Stimulated activated CD8-positive, alpha-beta memory T cell treated with anti-CD3 and anti-CD28 coated beads, Interleukin-2, amount 100 ng/mL, for 48 hours (primary cell): ENCODE measurements at places on chromosomes 12 and 14.

DNA sequence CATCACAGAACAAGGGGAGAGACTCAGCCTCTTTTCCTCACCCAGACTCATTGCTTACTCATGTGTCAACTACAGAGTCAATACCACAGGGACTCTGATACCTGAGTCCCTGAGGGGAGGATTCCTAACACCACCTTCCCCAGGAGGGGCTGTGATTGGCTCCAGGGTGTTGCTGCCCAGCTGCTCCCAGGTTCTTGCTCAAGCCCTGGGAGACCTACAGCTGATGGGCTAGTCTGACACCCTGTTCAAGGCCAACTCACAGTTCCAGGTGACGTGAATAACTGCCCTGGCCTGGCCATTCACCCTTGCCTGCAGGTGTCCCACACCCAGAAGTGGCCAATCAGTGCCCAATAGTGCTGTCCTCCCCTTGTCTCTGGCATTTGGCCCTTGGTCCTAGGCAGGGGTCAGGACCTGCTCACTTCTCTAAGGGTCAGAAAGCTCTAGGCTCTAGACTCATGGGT lies 8.6 kb downstream of the SPRYD4 start:
- no peak for DNase-seq

GRCh38 chr12:57765003-57765697 lies 1.7 kb downstream of the CYP27B1 start:
- peak; percentile 42 for DNase-seq

DNA sequence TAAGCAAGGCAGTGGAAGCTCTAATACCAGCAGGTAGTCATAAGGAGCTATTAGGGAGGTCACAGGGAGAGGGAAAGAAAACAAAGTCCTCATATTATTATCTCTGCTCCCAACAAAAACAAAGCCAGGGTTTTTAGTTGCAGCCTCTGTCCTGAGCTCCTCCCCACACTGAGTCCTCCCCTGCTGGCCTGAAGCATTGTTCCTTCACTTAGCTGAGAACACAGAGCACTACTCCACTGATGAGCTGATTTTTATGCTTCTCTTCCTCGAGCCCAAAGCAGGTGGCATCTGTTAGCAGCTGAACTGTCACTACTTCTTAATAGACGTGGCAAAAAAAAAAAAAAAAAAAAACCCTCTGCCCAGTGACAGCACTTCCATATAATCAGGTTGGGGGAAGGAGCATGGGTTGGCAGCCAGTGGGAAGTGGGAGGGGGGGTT lies 10.5 kb upstream of the STAC3 start:
- DNase-seq: no peak

DNA sequence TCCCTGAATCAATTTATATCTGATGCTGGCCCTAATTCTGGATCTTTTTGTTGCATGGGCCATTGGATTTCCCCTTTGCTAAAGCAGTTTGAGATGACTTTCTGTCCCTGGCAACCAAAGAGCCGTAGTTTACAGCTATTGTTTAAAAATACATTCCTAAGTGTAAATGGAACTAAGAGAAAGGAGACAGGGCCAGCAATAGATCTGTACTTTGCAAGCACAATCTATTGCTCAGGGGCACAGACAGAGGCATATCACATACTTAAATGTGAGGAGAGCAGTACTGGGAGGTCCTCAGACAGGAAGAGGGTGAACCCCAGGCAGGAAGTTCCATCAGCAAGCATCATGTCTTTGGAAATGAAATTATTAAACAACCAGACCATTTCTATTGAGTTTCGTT lies 126.6 kb downstream of the ZFP36L1 start:
- DNase-seq: no peak

GRCh38 chr14:65878586-65878985 lies 466.1 kb downstream of the FUT8 start:
- no peak for DNase-seq

GRCh38 chr14:64683264-64683663 lies 21.0 kb upstream of the PLEKHG3 start:
- no peak for DNase-seq

DNA sequence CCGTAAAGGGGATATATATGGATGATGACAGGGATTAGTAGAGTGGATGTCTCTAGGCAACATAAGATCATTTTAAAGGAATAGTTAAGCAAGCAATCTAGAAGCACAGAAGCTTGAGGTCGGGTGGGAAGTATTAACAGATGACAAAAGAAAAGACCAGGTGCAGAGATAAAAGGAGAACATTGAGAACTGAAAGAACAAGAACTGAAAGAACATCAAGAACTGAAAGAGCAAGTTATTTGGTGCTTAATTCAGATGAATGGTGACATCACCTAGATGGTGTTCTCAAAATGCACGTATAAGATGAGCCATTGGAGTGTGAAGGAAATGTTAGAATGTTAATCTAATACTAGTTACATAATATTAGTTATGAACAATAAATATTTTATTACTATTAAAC lies 224.0 kb upstream of the PDE3A start:
- DNase-seq: no peak

GRCh38 chr12:30631740-30632139 lies 63.9 kb downstream of the IPO8 start:
- no peak for DNase-seq

GRCh38 chr14:51216602-51217001 lies 23.4 kb upstream of the TMX1 start:
- DNase-seq: no peak

GRCh38 chr12:82414044-82414443 lies 55.7 kb downstream of the METTL25 start:
- no peak for DNase-seq

DNA sequence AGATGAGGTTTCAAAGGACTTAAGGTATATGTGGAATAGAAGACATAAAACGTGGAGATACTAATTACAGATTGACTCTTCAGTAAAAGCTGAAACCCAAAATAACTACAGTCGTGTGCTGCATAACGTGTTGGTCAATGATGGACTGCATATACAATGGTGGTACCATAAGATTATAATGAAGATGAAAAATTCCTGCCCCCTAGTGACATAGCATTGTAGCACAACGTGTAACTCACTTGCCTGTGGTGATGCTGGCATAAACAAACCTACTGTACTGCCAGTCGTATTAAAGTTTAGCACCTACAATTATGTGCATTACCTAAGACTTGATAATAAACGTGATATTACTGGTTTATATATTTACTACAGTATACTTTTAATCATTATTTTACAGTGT lies 150.3 kb downstream of the LRRK2 start:
- DNase-seq: no peak

- DNase-seq: no peak
Observed at GRCh38 chr12:64088431-64089349, 133.4 kb downstream of the KICS2 start.

GRCh38 chr14:71232506-71232905 lies 325.2 kb downstream of the PCNX1 start:
- no peak for DNase-seq

GRCh38 chr14:21940887-21941856 lies 267.6 kb upstream of the OR4E1 start:
- DNase-seq: no peak

GRCh38 chr12:5051913-5052312 lies 8.2 kb downstream of the KCNA5 start:
- DNase-seq: no peak

- no peak for DNase-seq
Observed at GRCh38 chr12:53334822-53335221, 1.3 kb downstream of the SP7 start.

GRCh38 chr14:64841772-64842750 lies 37.6 kb downstream of the SPTB start:
- DNase-seq: no peak

GRCh38 chr12:131123817-131124216 lies 170.1 kb downstream of the ADGRD1 start:
- DNase-seq: no peak

DNA sequence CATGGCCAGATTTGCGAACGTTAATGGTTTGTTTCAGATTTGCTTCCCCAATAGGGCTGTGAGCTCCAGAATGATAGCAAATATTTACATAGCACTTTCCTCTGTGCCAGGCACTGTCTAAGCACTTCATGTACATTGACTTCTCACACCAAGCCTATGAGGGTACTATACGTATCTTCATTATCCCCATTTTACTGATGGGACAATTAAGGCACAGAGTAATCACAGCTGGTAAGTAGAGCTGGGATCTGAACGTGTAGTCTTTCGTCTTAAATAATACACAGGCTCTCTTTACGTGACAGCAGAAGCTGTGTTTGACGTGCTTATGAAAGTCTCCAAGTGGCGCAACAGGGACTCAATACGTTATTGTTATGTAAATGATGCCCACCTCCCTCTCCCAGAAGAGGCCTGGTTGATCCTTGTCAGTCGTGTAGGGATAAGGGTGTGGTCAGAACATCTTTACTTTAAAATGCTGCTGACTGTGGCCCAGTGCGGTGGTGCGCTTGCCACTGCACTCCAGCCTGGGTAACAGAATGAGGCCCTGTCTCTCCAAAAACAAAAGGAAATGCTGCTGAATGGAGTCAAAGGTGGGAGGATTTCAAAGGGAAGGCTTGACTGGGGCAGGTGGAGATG lies 66.3 kb upstream of the TCL1B start:
- DNase-seq: no peak

DNA sequence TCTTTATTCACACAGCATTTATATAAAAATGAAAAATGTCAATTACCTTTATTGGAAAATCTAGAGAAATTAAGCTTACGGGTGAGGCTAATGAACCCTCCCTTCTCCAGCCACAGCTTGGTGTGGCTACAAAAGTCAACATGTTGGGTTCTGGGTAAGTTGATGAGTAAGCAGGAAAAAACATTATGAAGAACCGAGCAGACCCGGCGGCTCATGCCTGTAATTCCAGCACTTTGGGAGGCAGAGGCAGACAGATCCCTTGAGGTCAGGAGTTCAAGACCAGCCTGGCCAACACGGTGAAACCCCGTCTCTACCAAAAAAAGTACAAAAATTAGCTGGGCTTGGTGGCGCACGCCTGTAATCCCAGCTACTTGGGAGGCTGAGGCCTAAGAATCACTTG lies 10.9 kb downstream of the NAA25 start:
- no peak for DNase-seq

- no peak for DNase-seq
Observed at GRCh38 chr12:105393587-105393986, 63.1 kb downstream of the C12orf75 start.

GRCh38 chr14:68215629-68216028 lies 396.1 kb downstream of the RAD51B start:
- no peak for DNase-seq

- DNase-seq: no peak
Observed at GRCh38 chr14:32443890-32444661, 115.0 kb downstream of the AKAP6 start.

DNA sequence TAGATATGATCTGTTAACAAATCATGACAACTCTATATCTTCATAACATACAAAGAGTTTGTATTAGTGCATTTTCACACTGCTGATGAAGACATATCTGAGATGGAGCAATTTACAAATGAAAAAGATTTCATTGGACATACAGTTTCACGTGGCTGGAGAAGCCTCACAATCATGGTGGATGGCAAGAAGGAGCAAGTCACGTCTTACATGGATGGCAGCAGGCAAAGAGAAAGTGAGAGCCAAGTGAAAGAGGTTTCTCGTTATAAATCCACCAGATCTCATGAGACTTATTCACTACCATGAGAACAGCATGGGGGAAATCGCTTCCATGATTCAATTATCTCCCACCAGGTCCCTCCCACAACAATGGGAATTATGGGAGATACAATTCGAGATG lies 157.6 kb downstream of the DUSP6 start:
- no peak for DNase-seq

DNA sequence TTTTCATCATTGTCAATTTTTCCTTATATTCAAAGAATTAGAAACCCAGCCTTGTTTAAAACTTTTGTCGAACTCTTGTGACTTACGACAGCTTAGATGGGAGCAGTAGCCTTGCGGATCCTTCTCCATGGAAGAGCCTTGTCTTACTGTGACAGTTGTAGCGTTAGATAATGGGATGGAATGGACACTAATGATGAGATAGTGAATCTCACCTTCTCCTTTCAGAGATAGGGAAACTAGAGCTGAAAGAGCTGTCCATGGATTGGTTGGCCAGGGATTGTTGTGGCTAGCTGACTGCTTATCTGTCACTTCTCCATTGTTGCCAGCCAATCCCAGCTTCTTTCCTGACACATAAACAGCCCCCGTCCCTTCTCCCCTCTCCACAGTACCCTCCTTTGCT lies 59.4 kb downstream of the BHLHE41 start:
- DNase-seq: no peak

- peak; percentile 57 for DNase-seq
Observed at GRCh38 chr14:50001999-50002925, 109.4 kb downstream of the ARF6 start.

GRCh38 chr12:118982302-118982701 lies 961 bp downstream of the SRRM4 start:
- no peak for DNase-seq

GRCh38 chr14:68688872-68689371 lies 103.9 kb downstream of the ZFP36L1 start:
- no peak for DNase-seq

DNA sequence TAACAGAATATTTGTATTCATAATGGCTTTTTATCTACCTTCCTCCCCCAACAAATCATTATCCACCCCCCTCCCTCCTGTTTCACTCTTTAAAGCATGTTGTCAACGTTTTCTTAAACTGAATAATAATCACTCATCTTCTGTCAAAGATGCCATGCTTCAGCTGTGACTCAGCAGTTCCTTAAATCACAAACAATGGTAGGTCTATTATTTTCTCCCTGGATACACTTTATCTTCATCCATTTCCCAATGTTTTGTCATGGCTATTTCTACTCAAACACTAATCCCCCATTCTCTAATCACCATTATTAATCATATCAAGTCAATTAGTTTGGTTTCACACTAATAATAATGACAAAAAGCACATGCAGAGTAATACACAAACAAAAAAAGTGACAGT lies 6.5 kb downstream of the CLEC12B start:
- DNase-seq: no peak

- DNase-seq: no peak
Observed at GRCh38 chr14:101506211-101506925, 54.9 kb upstream of the DIO3 start.

DNA sequence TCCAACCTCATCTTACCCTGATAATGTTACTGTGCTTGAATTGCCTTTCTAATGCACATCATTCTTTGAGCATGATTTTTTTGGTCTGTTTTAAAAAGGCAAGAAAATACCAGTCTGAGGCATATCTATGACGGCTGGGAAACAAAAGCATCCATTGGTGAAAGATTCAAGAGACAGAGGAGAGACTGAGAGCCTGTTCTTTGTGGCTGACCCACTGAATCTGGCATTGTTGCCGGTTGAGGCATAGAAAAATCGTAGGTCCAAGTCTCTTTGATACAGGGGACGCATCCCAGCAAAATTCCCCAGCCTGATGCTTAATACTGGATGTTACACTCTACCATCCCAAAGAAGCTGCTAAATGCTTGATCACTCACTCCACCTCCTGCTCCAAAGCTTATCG lies 2.9 kb upstream of the KLHL42 start:
- DNase-seq: no peak

DNA sequence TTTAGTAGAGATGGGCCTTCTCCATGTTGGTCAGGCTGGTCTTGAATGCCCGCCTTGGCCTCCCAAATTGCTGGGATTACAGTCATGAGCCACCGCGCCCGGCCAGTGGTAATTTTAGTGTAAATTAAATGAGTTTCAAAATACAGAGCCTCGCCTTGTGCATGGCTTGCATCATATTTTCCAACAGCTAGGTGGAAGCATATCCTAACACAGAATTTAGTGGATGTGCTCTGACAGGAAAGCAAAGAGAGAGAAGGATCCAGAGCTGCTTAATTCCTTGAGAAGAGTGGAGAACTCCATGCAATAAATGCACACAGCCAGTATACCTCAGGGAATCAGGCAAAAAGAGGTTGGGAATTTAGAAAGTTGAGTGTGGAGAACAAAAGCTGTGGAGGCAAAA lies 2.5 kb downstream of the OR6C2 start:
- DNase-seq: no peak

GRCh38 chr12:92466391-92467305 lies 236.1 kb upstream of the PLEKHG7 start:
- DNase-seq: no peak
